Activated naive CD4-positive, alpha-beta T cell treated with anti-CD3 and anti-CD28 coated beads, Interleukin-2, amount 50 U/mL, for 16 hours (primary cell): ENCODE measurements at places on chromosomes 16 and 17.

GRCh38 chr16:55294931-55295342 is 29.1 kb upstream of the IRX6 start:
- no peak for DNase-seq

GRCh38 chr16:70455910-70456309 is 1.5 kb downstream of the FCSK start:
- DNase-seq: no peak

- no peak for DNase-seq
Observed at GRCh38 chr17:80793851-80794267, 197.8 kb upstream of the CHMP6 start.

DNA sequence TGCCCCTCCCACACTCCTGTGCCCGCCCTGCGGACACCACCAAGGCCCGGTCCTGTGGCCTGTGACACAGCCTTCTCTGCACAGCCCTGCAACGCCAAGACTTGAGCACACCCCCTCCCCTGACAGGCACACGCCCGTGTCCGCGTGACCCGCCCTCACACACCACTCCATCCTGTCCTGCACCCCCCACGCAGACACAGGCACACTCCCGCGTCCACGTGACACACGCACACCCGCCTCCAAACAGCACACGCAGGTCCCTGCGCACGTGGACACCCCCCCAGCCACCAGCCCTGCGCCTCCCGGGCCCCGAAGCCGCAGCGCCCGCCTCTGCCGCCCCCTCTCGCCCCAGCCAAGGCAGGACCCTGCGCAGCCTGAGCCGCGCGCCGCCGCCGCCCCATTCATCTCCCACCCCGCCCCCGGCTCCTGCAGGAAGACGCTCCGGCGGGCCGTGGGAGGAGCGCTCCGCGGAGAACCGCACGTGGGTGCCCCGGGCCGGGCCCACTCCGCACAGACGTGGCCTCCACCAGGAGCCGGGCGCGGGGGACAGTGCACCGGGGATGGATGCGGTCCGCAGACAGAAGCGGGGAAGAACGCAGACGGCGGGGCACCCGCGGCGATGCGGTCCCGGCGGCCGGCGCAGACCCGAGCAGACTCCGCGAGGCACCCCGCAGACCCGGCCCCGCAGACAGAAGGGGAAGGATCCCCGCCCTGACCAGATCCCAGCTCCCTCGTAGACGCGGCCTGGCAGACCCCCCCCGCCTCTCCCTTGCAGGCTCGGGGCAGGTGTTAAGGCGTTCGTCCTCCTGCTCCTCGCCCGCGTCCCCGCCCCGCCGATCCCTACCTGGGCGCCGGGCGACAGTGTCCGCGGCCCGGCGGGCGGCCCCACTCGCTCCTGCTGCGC is 506 bp downstream of the CAMKK1 start:
- peak; percentile 69 for DNase-seq

- no peak for DNase-seq
Observed at GRCh38 chr17:76553178-76553908, 13.5 kb downstream of the PRCD start.

DNA sequence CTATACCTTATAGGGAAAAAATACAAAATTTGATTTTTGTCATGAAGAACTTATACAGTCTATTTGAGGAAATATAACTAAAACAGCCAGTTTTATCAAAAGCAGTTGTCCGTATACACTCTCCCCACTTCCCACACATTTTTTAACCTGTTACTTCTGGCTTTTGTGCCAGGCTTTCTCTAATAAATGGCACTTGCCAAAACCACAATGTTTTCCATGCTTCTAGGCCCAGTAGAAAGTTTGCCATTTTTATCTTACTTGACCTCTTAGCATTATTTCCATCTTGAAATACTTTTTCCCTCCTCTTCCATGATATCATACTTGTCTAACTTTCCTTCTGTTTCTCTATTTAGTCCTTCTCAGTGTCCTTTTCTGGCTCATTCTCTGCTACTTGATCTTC is 38.8 kb downstream of the EFCAB5 start:
- no peak for DNase-seq

- no peak for DNase-seq
Observed at GRCh38 chr16:4570086-4570485, 13.9 kb downstream of the C16orf96 start.

GRCh38 chr16:3771513-3771912 is 54.2 kb upstream of the TRAP1 start:
- DNase-seq: no peak

GRCh38 chr17:74356646-74357465 is 4.8 kb downstream of the BTBD17 start:
- no peak for DNase-seq

GRCh38 chr16:85550422-85550864 is 62.7 kb upstream of the GSE1 start:
- no peak for DNase-seq

GRCh38 chr16:50553182-50553710 is 5.0 kb downstream of the NKD1 start:
- DNase-seq: no peak

GRCh38 chr17:81794509-81794908 is 9.4 kb upstream of the GCGR start:
- DNase-seq: no peak

DNA sequence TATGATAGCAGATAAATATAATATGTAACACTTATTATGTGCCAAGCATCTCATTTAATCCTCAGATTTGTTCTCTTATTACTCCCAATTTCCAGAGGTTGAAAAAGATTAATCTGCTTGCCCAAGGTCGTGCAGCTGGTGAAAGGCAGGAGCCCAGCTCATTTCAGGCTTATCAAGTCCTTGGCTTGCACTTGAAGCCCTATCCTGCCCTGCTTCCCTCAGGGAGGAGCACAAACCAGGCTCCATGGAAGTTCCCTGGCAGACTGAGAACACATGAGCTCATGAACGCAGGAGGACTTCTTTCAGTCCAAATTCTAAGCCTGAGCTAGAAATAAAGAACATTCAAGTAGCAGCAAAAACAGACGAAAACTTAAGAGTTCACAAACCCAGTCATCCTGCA is 74.8 kb downstream of the USP31 start:
- no peak for DNase-seq

GRCh38 chr17:65085397-65085796 is 28.9 kb upstream of the GNA13 start:
- DNase-seq: no peak

DNA sequence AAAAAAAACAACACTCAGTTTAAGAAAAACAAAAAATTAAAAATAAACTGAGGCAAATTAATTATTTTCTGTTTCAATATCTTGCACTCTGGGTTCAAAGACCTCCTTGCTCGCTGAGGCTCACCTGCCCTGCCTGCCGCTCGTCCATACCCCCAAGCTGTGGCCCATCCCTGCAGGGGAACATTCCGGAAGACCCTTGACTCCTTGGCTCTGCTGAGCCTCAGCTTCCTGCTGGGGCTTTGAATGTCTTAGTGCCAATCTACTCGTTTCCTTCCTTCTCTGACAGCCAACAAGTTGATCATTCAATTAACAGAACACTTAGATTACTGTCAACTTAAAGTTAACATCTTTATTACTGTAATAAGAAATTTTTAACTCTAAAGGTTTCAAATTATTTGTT is 24.3 kb downstream of the G6PC1 start:
- DNase-seq: no peak

DNA sequence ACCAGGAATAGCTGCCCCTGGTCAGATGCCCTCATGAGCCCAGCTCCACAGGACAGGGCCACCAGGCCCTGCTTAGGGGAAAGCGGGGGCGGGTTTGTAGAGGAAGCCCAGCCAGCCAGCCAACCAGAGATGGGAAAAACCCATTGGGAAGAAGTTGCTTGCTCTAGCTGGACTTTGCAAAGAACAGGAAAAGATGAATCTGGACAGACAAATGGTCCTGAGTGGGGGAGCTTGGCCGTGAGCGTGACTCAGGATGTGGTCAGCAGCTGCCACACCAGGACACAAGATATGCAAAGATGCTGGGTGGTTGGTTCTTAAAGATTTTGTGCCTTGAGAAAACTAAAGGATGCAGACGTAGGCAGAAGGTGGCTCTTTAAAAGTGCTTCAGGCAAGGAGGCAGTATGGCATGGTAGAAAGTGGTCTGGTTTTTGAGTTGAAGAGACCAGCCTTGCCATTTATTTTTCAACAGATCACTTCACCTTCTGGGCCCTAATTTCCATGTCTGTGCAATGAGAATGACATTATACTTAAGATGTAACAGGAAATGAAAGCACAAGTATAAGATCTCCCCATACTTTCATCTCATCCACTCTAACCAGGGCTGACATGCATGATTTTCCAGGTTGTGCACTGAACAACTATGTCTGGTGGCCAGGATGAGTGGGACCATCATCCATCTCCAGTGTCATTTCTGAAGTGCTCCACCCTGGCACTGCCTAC is 27.8 kb upstream of the HEATR6 start:
- no peak for DNase-seq

DNA sequence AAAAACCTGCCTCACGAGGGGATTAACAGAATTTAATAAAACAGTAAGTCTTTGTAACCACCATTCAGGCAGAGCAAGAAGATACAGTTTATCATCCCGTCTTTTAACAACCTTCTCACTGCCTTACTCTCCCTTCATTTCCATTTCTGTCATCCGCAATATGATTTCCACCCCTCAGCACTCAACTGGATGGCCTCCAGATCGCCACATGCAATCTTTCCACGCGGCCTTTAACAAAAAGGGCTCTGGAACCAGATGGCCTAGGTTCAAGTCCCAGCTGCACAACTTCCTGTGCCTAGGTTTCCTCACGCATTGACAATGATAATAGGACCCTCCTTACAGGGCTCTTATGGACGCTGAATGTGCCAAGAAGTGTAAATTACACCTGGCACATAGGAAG is 103.6 kb downstream of the GAS7 start:
- no peak for DNase-seq

DNA sequence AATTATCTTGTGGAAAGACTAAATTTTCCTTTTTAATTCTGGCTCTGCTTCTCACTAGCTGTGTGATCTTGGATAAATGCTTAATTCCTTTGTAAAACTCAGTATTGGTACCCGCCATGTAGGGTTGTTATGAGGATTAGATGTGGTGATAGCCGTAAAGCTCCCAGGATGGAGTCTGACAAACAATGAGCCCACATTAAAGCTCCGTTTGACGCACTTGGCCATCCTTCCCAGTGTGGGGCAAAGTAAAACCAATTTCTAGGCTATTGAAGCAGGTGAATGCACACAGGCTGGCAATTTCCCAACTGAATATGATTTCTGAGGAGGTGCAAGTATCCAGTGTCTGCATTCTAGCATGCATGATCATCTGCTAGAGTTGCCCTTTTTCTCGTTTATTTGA is 123.6 kb downstream of the MRTFB start:
- DNase-seq: no peak

DNA sequence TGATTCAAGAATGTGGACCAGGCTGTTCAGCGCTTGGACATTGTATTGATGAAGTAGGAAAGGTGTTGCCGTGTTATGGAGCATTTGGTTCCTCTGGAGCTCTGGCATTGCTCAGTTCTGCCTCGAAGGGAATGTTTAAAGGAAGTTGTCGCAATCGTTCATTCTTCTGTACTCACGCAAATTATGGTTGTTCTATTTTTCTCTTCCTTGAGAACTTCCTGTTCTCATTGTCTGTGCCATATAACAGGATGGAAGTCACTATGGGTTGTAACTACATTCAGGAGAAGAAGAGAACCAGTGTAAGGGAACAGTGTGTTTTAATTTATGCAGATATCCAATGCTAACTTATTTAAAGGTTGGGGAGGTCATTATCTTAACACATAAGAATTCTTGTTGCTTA is 13.0 kb downstream of the PCTP start:
- no peak for DNase-seq

DNA sequence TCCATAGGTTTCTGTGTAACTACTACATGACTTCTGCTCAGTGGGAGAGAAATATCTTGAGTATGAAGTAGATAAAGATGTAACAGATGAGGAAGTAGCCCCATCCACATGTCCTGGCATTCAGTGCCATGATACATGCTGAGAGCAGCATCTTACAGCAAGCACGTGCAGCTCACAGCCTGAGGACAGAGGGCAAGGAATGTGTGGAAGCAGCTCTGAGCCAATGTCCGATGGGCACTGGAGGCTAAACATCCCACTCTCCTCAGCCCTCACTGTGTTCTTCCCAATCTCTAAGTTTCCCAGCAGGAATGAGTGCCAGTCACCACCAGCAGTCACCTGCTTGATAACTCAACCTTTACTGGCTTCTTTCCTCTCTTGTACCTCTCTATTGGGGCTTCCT is 40.4 kb downstream of the CFDP1 start:
- no peak for DNase-seq

DNA sequence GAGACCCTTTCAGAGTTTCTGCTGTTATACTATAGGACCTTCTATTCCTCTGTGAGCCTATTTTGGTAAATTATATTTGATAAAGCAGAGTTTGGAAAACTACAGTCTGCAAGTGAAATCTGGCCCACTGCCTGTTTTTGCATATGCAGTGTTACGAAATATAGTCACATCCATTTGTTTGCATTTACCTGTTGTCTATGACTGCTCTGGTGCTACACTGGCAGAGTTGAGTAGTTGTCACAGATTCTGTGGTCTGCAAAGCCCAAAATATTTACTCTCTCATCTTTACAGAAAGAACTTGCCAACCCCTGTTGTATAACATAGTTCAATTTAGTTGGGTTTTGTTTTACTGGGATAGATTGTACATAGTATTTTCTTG is 42.3 kb downstream of the TNRC6A start:
- DNase-seq: no peak

DNA sequence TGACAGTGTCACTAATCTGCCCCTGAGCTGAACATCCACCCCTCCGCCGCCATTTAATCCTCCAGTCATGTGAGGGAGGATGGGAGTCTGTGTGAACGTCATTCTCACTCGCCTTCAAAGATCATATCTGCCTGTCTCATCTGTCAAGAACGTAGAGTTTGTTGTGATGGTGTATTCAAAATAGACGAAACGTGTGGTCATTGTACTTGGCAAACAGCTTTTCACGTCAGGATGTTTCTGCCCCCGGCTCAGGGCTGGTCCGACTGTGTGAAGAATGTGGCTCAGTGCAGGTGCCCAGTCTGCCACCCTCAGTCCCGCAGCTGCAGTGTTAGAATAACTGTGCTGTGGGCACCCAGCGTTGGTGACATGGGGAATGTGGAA is 148.0 kb downstream of the KCNJ12 start:
- DNase-seq: no peak

- no peak for DNase-seq
Observed at GRCh38 chr16:70778901-70779309, 22.1 kb downstream of the VAC14 start.

GRCh38 chr17:79952265-79952877 is 83.3 kb downstream of the TBC1D16 start:
- no peak for DNase-seq
